ENCODE measurements at places on chromosomes 1 and 21.

DNA sequence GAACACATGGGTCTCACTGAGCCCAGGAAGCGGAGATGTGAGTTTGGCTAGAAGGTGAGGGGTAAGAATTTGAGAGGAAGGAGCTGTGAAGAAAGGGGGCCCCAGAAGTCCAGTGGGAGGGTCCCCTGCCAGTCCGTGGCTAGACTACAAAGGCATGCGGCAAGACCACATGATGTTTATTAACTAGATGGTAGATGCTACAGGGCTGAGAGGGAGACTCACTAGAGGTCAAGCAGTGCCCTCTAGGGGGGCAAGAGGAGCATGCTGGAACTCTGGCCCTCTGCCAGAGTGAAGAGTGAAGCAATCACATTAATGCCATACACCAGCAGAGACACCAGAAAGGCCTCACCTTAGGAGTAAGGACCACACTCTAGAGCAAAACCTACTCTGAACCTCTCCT, 12.2 kb downstream of the KIAA0319L start:
- DNase-seq = no peak

GRCh38 chr1:43056981-43057391, 98.3 kb upstream of the SLC2A1 start:
- no peak for DNase-seq

DNA sequence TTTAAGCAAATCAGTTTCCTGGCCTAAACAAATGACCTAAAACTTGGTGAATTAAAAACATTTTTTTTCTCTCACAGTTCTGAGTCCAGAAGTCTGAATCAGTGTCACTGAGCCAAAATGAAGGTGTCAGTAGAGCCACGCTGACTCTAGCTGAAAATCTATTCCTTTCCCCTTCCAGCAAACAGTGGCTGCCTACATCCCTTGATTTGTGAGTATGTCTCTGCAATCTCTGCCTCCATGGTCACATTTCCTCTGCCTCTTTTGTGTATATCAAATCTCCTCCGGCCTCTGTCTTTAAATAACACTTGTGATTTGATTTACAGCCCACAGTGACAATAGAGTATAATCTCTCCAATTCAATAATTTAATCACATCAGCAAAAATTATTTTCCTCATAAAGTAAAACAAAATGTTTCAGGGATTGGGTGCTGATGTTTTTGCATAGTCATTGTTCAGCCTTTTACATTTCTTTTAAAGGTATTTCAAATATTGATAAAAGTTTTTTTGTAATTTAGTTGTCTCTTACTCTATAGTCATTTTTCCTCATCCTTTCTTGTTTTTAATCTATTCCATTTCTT, 1715.4 kb downstream of the BRINP3 start:
- no peak for DNase-seq

- DNase-seq = no peak
These were observed 645.0 kb upstream of the PTBP2 start for GRCh38 chr1:96076589-96076988.

DNA sequence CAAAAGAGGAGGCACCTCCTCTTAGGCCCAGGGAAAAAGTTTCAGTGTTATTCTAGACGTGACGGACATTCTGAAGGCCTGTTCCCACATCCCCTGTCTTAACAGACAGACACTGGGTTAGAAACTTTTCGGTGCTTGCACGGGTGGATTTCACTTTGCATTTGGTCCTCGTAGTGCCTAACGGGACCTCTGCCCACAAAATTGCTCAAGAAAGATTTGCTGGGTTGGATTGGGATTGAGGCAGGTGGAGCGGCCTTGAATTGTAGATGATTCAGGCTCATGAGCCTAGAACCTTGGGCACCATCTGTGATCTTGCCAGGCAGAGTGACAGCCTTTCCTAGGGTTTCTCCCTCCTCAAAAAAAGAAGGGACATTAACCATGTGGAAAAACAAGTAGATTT, 2.8 kb downstream of the PLA2G5 start:
- DNase-seq = no peak

GRCh38 chr1:53552981-53553733, 94.0 kb downstream of the DMRTB1 start:
- no peak for DNase-seq

GRCh38 chr21:14687268-14687625, 141.1 kb upstream of the SAMSN1 start:
- DNase-seq = no peak
